DMS153 (cell line): ENCODE measurements at places on chromosomes 4 and X.

DNA sequence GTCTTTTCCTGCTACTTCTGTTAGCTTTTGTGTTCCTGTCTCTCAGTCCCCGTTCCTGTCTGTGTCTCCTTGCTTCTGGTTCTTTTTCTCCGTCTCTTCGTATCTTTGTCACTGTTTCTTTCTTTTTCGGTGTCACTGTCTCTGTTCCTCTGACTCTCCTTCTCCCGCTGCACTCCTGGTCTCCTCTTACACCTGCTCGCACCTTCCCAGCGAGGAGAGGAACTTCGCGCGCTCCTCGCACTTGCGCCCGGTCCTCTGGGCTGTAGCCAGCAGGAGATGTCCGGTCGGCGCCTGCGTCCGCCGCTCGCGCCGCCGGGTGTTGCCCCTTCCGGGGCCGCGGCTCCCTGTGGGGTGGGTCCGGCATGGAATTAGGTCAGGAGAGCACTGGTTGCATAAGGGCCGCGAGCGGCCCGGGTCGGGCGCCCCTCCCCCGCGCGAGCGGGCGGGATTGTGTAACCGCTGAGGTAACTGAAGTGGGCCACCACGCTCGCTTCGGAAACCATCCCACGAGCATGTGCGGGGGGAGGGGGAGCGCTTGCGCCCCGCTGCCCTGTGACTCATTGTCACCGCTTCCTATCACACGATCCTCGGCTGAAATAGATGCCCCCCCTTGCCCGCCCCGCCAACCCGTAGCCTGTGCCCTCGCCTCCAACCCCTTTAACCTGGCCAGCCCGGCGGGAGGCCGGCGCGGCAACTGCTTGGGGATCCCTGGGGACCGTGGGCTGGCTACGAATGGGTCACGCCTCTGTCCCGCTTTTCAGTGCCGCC is 1.6 kb downstream of the LONRF3 start:
- DNase-seq = no peak

GRCh38 chrX:77689376-77689775 is 96.6 kb downstream of the ATRX start:
- DNase-seq = no peak

DNA sequence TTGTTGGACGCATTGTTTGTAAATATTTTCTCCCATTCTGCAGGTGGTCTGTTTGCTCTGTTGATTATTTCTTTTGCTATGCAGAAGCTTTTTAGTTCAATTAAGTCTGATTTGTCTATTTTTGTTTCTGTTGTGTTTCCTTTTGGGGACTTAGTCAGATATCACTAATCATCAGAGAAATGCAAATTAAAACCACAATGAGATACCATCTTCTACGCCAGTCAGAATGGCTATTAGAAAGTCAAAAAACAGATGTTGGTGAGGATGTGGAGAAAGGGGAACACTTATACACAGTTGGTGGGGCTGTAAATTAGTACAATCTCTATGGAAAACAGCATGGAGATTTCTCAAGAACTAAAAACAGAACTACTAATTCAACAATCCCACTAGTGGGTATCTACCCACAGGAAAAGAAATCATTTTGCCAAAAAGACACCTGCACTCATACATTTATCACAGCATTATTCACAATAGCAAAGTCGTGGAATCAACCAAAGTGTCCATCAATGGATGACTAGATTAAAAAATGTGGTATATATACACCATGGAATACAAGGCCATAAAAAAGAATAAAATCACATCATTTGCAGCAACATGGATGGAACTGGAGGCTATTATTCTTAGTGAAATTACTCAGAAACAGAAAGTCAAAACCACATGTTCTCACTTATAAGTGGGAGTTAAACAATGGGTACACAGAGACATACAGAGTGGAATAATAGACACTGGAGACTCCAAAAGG is 8.1 kb downstream of the COQ2 start:
- no peak for DNase-seq

DNA sequence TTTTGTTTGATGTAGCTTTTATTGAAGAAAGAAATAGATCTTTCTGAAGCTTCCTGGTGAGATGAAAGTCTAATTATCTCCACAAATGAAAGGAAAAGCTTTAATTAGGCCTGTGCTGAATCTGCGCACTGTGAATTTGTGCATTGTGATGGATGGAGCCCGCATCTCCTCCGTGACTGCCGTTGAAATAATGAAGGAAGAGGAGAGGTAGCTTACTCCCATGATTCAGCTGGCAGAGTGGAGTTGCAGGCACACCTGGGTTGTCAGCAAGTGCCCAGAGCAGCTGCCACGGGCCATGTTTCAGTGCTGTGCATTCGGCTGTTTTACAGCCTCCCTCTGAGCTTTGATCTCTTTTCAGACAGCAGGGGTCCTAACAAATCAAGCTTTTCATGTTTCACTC is 735.3 kb upstream of the TENM3 start:
- peak; percentile 76 for DNase-seq

- DNase-seq = peak; percentile 2
These were observed 102.9 kb downstream of the TSPAN7 start for GRCh38 chrX:38664285-38664684.

GRCh38 chr4:38532908-38533499 is 131.0 kb upstream of the KLF3 start:
- DNase-seq = no peak

DNA sequence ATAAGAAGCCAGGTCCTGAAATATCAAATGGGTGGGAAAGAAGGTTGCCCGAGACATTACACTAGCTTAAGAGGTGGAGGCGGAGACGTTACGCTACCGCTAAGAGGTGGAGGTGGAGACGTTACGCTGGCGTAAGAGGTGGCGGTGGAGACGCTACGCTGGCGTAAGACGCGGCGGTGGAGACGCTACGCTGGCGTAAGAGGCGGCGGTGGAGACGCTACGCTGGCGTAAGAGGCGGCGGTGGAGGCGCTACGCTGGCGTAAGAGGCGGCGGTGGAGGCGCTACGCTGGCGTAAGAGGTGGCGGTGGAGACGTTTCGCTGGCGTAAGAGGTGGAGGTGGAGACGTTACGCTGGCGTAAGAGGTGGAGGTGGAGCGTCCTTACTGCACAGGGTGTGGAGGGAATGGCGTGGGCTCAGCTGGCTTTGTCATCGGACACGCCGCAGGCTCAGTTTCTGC is 12.8 kb downstream of the CYP4V2 start:
- DNase-seq = peak; percentile 68

- DNase-seq = peak; percentile 81
These were observed at the start of gene NEK1 for GRCh38 chr4:169611991-169612870. Gene NEK1 (minus strand): TSS chr4:169612583. CDS start chr4:169602630, 9,953 bp downstream.

DNA sequence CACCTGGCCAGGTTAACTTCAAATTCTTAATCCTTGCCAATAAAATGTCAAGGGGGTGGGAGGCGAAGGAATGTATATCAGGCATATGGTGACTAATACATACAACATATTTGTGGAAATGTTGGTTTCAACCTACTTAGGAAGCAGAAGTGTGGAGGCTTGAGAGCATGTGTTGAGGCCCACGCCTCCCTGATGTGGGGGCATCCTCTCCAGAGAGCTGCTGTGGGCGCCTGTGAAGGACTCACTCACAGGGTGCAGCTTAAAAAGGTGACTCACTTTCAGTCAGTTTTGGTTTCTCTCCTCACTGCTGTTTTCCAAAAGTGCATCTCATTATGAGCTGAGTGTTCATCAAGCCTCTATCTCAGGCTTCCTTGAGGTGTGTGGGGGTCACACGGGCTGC is 27.5 kb downstream of the LNX1 start:
- no peak for DNase-seq

DNA sequence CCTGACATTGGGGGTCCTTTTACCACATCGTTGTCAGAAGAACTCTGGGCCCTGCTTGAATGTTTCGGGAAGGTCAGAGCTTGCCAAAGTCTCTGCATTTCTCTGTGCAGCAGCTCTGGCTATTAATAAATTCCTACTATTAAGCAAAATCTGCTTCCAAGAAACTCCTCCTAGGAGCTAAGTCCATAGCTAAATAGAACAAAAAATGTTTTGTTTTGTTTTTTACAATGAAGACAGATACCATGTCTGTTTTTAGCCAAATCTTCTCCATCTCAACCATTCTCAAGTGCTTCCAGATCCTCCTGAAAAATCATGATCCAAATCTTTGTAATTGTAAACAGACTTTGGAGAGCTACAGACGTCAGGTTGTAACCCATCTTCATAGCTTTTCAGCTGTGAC is 161.6 kb downstream of the SPATA18 start:
- DNase-seq = no peak

GRCh38 chr4:55851885-55852284 is 1.6 kb upstream of the EXOC1 start:
- no peak for DNase-seq

GRCh38 chr4:37882665-37883296 is 8.1 kb upstream of the TBC1D1 start:
- no peak for DNase-seq

DNA sequence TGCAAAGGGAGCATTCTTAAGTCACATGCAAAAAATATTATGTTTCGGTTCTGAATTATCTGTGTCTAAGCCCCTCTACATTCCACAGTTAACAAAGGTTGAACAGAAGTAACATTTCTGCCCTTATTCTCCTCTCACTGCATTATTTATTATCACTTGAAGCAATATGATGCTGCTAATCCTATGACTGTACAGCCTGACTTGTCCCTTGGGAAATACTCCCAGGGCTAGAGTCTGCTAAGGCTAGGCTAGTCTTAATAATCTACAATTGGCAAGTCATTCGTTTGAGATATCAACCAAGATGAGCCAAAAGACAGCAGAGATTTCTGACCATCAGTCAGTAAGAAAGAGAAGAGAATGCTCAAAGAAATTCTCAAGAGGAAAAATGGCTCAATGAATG is 226.9 kb upstream of the HCCS start:
- no peak for DNase-seq

DNA sequence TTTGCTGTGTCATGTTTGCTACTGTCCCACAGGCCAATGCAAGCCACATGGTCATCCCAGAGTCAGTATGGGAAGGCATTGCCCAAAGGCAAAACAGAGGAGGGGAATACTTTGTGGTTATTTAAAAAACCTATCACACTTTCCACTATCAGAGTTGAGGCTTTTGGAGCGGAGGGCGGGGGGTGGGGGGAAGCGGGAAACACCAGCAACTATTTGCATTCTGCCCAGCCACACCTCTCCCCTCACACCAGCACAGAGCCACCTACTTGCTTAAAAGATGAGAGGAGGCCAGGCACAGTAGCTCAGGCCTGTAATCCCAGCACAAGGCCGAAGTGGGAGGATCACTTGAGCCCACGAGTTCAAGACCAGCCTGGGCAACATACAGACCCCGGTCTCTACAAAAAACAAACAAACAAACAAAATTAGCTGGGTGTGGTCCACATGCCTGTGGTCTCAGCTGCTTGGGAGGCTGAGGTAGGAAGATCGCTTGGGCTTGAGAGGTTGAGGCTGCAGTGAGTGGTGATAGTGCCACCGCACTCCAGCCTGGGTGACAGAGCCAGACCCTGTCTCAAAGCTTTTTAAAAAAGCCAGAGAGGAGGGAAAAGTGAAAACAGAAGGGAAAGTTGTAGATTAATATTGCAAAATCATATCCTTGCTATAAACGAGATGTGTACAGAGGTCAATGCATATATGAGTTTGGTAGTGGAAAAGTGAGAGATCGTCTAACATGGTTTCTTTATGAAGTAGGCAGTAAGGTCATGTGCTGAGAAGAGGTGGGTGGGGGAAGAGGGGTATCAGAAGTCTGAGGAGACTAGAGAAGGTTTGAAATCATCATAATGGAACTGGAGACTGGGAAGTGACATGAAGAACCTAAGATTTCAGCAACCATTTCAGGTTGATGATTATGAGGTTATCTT is 1.9 kb upstream of the CHST7 start:
- no peak for DNase-seq

GRCh38 chr4:79652738-79653137 is 244.7 kb upstream of the GK2 start:
- DNase-seq = no peak

DNA sequence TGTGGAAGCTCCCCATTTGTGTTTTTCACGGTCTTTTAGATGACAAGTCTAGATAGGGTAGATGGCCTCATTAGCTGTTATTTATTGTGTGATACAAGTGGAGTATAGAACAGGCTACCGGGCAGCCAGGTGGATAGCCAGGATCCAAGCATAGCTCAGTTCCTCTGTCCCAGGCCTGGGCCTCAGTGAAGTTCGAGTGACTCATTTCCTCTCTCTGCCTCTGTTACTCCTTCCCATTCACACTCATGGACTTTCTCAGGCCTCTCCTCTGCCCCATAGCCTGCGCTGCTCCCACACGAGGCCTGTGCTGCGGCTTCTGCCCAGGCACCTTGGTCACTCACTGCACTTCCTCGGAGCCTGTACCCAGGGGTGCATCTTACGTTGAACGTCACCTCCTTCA is 54.5 kb downstream of the TENM3 start:
- no peak for DNase-seq

DNA sequence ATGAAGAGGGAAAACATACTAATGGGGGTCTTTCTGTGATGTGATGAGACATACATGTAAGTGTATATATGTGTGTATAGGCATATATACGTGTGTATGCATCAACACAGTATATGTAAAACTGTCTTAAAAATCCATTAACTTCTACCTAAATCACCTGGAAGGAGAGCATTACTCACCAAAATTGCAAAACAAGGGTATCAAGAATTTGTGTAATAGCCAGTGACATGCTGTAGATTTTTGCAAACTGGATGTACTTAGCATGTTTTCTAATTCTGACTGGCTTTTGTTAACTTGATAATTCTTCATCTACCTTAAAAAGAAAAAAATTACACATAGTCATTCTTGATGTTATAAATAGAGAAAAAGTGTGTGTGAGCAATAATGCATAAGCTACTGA is 104.7 kb downstream of the PRRG1 start:
- DNase-seq = no peak

- no peak for DNase-seq
These were observed 91.9 kb downstream of the FAM13A start for GRCh38 chr4:88965053-88965452.

- no peak for DNase-seq
These were observed 19.7 kb upstream of the AMELX start for GRCh38 chrX:11273544-11273943.

DNA sequence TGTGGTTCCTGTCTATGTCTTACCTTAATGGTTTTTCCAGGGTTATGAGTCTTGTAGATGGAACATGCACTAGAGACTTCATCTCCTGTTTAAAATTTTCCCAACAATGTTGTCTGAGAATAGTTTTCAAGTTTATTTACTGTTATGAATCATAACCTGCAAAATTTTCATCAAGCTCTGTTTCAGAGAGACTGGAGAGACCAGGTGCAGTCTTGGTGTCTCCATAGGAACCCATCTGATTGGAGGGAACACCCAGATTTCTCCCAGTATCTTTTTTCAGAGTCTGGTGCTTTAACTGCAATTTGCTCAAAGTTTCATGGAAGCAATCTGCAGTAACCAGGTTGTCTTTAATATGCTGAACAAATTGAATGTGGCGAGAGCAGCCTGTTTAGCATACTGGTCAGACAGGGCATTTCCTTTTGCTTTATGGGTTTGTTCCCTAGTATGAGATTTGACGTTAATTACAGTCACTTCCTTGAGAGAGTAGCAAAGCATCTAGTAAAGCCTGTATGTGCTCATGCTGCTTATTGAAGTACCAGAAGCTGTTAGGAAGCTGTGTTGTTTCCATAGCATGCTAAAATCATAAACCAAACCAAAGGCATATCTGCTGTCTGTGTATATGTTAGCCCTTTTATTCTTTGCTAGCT is 18.8 kb upstream of the VSIG1 start:
- peak; percentile 55 for DNase-seq

- no peak for DNase-seq
These were observed 2.1 kb downstream of the KLHL34 start for GRCh38 chrX:21655901-21656586.
